ENCODE measurements at places on chromosomes 4 and X.

GRCh38 chrX:103503853-103504207 is 15.5 kb downstream of the RAB40A start:
- no peak for DNase-seq

GRCh38 chr4:174537634-174538033 is 15.3 kb upstream of the HPGD start:
- DNase-seq: no peak

DNA sequence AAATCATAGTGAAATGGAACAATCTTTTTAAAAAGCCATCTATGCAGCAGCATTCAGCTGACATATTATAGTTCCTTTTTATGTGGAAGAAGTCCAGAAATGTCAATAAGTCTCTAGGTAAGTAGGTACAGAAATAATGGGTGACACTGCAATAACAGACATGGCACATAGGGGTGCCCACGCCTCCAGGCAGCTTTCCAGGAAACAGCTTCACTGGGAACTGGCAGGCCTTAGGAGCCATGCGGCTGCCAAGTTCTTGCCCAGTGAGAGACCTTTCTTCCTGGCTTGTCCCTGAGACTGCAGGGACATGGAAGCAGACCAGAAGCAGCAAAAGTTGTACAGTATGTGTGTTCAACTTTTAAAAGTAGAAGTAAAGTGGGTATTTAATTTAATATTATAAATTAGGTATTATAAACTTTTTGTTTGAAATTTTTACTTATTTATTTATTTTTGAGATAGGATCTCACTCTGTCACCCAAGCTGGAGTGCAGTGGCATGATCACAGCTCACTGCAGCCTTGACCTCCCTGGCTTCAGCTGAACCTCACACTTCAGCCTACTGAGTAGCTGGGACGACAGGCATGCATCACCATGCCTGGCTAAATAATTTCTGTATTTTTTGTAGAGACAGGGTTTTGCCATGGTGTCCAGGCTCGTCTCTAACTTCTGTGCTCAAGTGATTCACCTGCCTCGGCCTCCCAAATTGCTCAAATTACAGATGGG is 12.1 kb upstream of the ETNPPL start:
- no peak for DNase-seq

DNA sequence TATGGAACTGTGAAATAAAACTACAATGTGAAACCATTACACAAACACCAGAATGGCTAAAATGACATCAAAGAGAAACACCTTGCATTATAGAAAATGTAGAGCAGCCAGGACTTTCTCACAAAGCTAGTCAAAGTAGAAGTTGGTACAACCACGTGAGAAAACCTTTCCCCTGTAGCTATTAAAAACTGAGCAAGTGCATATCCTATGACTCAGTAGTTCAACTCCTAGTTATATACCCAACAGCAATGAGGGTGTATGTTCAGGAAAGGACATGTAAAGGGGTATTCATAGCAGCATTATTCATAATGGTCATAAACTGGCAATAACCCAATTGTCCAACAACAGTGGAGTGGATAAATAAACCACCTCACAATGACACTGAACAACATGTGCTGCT is 177.5 kb upstream of the NUDT10 start:
- DNase-seq: no peak

DNA sequence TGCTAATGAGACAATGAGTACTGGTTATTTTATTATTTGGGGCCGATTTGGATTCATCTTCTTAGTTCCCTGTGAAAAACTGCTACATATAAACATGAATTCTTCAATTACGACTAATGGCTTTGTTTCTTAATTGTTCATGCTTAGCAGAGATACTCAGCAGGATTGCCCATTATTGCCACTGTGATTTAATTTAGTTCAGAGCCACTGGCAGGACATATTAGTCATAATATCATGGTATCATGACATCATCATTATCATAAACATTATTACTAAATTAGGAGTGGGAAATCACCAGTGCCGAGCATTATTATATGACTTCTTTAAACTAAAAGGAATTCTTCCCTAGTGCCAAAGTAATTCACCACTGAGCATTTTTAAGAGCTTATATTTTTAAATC is 201.4 kb downstream of the SPOCK3 start:
- no peak for DNase-seq

- DNase-seq: peak; percentile 3
Measured at GRCh38 chrX:103628386-103629317, at the start of gene TCEAL1. TCEAL1 (plus strand) TSS chrX:103628975; CDS start chrX:103629917, 942 bp downstream.

GRCh38 chrX:18406531-18407266 is 18.7 kb upstream of the CDKL5 start:
- DNase-seq: no peak
